ENCODE measurements at places on chromosomes 11 and 22. TPM values are rescaled to one million over a fixed set of nuclear protein-coding genes. Genes with fewer than 3 reads are reported as not detected.

DNA sequence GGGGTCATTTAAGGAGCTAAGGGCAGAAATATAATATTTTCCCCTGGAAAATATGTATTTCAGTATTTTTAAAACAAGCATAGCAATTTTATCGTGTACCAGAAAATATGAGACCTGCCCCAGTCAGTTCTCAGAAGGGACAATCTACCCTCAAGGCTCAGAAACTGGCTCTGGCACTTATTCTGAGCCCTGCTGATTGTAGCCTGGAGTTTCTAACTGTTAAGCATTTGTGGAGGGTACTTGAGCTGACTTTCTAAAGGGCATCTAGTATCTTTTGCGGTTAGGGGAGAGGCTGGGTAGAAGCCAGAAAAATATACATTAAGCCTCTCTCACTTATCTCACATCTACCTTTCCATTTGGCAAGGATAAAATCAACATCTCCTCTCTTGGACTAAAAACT, 71.3 kb upstream of the FSHB start:
- H3K4me3 ChIP-seq, result no peak overlapping the region
- no peaks in the 10 kb centered on the region for H3K36me3 ChIP-seq
- no peak for DNase-seq
- no peaks in the 10 kb centered on the region for H3K27me3 ChIP-seq
- no peak overlapping the region for H3K27ac ChIP-seq

DNA sequence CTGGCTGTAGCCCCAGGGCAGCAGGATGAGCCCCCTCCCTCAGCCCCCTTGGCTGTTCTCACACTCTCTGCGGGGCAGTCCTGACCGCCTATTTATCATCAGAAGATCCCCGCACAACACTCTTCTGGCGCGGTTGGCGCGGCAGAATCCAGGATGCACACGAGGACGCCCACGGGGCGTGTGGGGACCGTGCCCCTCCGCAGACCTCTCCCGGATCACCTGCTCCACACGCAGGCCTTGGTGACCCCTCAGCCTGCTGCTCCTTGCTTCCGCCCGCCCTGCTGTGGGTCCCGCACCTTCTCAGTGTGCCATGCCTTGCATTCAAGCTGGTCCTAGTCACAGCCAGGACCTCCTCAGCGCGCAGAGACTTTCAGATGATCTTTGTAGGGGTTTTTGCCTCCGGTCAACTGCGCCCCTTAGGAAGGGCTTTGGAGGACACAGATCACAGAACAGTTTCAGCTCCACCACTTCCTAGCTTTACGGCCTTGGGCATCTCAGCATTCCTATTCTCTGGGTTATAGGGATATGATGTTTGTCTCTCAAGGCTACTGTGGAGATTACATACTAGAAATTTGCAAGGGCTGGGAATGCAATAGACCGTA, 841 bp upstream of the TUB start:
- H3K27ac ChIP-seq, result no peak overlapping the region
- H3K4me1 ChIP-seq, result peaks cover 7% of the 10 kb centered on the region
- no peak for DNase-seq
- H3K36me3 ChIP-seq, result no peaks in the 10 kb centered on the region
- H3K27me3 ChIP-seq, result peaks cover 22% of the 10 kb centered on the region

GRCh38 chr11:133306019-133306418, 226.3 kb downstream of the OPCML start:
- no peaks in the 10 kb centered on the region for H3K27me3 ChIP-seq
- DNase-seq, result no peak
- H3K4me3 ChIP-seq, result no peak overlapping the region
- no peaks in the 10 kb centered on the region for H3K36me3 ChIP-seq
- no peaks in the 10 kb centered on the region for H3K4me1 ChIP-seq

FOXR1 gene
- not detected for total RNA-seq

VWCE gene
- 0.38 TPM for total RNA-seq

CAVIN3 gene
- 0.36 TPM for total RNA-seq

- H3K4me1 ChIP-seq, result no peaks in the 10 kb centered on the region
- H3K27ac ChIP-seq, result no peak overlapping the region
- no peak for DNase-seq
- H3K4me3 ChIP-seq, result no peak overlapping the region
Observed at GRCh38 chr11:72598906-72599305, 75.3 kb downstream of the PDE2A start.

DNA sequence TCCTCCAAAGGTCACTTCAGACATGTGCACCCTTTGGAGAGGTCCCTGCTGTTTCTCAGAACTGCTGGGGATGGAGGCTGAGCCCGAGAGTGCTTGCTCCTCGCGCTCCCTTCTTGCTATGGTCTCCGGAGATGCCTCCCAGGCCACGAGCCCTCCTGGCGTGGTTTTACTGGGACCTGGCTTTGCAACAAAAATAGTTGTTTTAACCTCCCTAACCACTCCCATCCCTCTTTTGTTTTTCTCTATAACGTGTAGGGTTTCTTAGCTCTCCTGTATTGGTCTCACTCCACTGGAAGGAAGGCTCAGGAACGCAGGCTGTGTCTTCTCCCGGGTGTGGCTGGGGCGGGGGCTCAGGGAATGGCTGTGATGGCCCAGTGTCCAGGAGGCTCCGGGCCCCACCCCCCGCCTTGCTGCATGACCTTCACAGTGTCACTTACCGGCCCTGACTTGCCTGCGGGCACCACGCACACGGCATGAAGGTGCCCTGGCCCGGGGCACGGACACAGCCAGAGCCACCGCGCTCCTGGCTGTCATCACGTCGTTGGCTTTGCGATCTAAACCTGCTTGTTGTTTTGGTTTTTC, 5.6 kb downstream of the PTDSS2 start:
- no peak overlapping the region for H3K27ac ChIP-seq
- H3K36me3 ChIP-seq, result peaks cover 8% of the 10 kb centered on the region
- H3K27me3 ChIP-seq, result no peaks in the 10 kb centered on the region
- DNase-seq, result no peak
- H3K4me1 ChIP-seq, result peaks cover 33% of the 10 kb centered on the region
- H3K4me3 ChIP-seq, result no peak overlapping the region

DNA sequence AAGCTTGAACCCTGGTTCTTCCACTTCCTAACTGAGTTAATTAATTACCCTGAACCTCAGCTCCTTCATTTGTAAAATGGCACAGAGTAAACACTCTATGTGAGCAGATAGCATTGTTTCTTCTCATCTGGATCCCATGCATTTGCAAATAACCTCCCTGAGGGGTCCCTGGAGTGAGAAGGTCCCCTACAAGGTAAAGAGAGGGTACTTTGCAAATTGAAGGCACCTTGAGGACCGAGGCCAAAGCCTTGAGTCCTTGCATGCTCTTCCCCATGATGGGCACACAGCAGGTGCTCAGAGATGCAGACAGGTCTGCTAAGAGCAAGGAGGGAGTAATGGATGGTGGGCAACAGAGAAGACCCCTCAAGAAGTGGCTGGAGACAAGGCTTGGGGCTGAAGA, 33.2 kb downstream of the OTOG start:
- H3K4me3 ChIP-seq, result no peak overlapping the region
- DNase-seq, result no peak
- H3K4me1 ChIP-seq, result no peaks in the 10 kb centered on the region
- no peaks in the 10 kb centered on the region for H3K27me3 ChIP-seq
- H3K27ac ChIP-seq, result no peak overlapping the region

- H3K27ac ChIP-seq, result no peak overlapping the region
- no peaks in the 10 kb centered on the region for H3K4me1 ChIP-seq
- no peak for DNase-seq
- H3K27me3 ChIP-seq, result no peaks in the 10 kb centered on the region
Observed at GRCh38 chr11:106061954-106062949, 14.9 kb downstream of the KBTBD3 start.

DNA sequence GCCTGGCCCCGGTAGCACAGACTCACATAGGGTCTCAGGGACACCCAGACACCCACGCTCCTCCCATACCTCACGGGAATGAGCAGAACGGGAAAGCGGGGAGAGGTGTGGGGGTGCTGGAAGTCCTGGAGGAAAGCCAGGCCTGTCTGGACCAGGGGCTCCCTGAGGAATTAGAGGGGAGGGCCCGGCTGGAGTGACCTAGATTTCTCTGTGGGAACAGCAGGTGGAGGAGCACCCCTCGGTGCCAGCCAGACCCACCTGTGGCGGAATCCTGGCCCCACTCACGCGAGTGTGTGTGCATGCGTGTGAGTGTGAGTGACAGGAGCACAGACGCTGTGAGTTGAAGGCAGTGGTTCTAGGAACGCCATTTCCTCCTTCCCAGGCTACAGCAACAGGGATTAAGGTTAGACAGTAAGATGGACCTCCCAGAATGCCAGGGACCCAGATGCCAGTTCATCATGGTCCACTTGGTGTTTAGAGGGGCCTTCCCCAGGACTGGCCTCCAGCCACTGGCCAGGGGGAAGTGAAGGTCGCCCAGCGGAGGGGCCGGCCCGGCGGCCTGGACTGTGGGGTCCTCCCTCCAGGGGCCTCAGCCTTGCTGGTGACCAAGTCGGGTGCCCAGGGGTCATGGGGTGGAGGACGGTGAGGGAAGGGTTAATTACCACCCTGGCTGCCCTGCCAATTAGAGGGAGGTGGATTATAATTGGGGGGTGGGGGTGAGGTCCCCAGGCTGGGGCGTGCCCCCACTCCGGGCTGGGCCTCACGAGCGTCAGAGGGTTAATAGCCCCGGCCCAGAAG, 1.0 kb downstream of the PKP3 start:
- H3K27ac ChIP-seq, result no peak overlapping the region
- peaks cover 4% of the 10 kb centered on the region for H3K4me1 ChIP-seq
- no peak overlapping the region for H3K4me3 ChIP-seq
- H3K27me3 ChIP-seq, result no peaks in the 10 kb centered on the region
- DNase-seq, result no peak
- H3K36me3 ChIP-seq, result no peaks in the 10 kb centered on the region

SERHL2 gene
- 0.81 TPM for total RNA-seq

ABCG4 gene
- total RNA-seq, result 0.09 TPM

DNA sequence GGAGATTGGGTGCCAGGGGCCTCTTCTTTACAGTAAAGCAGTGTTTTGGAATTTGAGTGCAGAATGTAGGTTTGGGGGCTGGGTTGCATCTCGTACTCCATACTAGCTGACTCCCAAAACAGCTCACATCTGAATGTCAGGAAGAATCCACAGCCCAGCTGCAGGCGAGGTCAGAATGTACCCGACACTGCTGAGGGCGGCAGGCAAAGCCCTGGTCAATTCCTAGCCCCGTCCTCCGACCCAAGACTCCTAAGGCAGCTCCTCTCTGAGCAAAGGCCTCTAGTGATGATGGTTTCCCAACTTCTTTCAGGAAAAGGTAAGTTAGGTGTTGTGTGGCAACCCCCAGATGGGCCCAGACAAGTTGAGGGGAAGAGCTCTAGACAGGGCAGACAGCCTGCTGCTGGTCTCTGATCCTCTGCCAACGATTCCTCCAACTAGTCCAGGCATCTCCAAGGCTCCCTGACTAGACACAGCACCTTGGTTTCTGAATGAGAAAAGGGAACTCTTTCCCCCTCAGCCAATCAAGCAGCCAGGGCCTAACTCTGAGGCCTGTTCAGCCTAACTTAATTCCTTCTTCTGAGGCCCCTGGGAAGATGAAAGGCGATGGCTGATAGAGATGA, 8.6 kb downstream of the LARGE2 start:
- H3K27ac ChIP-seq, result peak overlapping the region; percentile 41
- peaks cover 28% of the 10 kb centered on the region for H3K36me3 ChIP-seq
- H3K4me3 ChIP-seq, result no peak overlapping the region

TCN1 gene
- total RNA-seq, result 0.42 TPM

GRCh38 chr11:11570823-11571222, 51.0 kb downstream of the GALNT18 start:
- DNase-seq, result no peak
- no peaks in the 10 kb centered on the region for H3K36me3 ChIP-seq
- no peaks in the 10 kb centered on the region for H3K4me1 ChIP-seq
- H3K27me3 ChIP-seq, result no peaks in the 10 kb centered on the region
- no peak overlapping the region for H3K4me3 ChIP-seq

APOA4 gene
- not detected for total RNA-seq

GRCh38 chr11:78110351-78110750, 29.1 kb downstream of the ALG8 start:
- no peaks in the 10 kb centered on the region for H3K4me1 ChIP-seq
- DNase-seq, result no peak
- H3K27me3 ChIP-seq, result no peaks in the 10 kb centered on the region
- H3K4me3 ChIP-seq, result no peak overlapping the region

DNA sequence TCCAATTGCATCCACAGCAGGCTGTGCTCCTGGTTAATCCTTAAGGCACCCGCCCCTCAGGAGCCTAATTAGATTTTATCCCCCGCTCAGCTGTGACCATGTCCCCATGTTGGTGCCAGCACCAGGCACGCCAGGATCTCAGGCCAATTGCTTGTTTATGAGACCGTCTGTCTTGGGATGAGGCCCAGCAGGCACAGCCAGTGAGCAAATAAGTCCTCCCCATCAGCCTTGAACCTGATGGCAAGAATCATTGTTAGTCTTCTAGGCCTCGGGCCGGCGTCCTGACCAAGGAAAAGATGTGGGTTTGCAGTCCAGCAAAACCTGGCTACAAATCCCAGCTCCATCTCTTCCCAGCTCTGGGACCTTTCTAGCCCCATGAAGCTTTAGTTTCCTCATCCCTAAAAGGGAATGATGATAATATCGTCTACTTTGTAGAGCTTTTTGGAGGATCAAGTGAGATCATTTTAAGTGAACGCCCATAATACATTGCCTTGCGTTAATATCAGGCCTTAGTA, 57.3 kb downstream of the TP53I11 start:
- no peak for DNase-seq
- no peaks in the 10 kb centered on the region for H3K36me3 ChIP-seq
- no peaks in the 10 kb centered on the region for H3K4me1 ChIP-seq
- H3K4me3 ChIP-seq, result no peak overlapping the region

MUC2 gene
- total RNA-seq, result not detected

- H3K27me3 ChIP-seq, result no peaks in the 10 kb centered on the region
- no peak overlapping the region for H3K4me3 ChIP-seq
- DNase-seq, result no peak
- H3K4me1 ChIP-seq, result peaks cover 7% of the 10 kb centered on the region
- no peak overlapping the region for H3K27ac ChIP-seq
- no peaks in the 10 kb centered on the region for H3K36me3 ChIP-seq
Observed at GRCh38 chr11:119480380-119481020, 57.5 kb upstream of the THY1 start.

ASCL2 gene
- total RNA-seq, result 0.29 TPM

DNA sequence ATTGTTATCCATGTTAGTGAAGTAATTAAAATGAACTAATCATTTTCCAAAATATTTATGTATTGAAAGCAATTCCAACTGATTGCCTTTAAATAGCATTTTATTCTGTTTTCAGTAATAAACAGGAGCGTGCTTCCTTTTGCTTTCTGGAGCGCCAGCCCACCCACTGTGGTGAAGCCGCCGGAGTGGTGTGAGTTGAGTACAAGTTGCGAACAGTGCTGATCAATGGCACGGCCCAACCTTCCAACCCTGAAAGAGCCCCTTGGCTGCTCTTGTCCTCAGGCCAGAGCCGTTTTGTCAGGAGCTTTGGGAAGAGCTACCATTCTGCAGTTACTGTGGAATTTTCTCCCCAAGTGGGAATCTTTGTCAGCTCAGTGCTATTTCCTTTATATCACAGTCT, 42.8 kb downstream of the NTM start:
- H3K4me3 ChIP-seq, result no peak overlapping the region
- no peak overlapping the region for H3K27ac ChIP-seq
- no peak for DNase-seq

CHADL gene
- total RNA-seq, result 1.0 TPM

Measured in CD4-positive, alpha-beta memory T cell (primary cell).